Activated CD4-positive, alpha-beta memory T cell treated with anti-CD3 and anti-CD28 coated beads, Interleukin-2, amount 10 ng/mL, durations not matched to agents 7 days and 5 days (primary cell): ENCODE measurements at places on chromosomes 1 and 21. TPM values are rescaled to one million over a fixed set of nuclear protein-coding genes. Genes with fewer than 3 reads are reported as not detected.

DNA sequence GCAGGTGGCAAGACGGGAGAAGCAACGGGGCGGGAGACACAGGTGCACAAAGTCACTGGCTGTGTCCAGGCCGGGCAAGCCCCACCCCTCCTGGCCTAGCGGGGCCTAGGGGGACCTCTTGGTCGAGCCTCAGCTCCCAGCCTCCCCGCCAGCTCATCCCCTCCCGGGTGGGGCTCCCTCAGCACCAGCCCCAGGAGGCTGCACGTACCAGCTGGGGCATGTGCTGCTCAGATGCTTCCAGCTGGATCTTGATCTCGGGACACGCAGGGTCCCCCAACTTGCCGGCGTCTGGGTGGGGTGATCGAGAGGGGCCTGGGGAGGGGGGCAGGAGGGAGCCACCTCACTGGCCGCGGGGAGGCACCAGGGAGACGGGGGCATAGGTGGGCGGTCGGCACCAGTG, 71.4 kb downstream of the RAP1GAP start:
- no peak for DNase-seq

DNA sequence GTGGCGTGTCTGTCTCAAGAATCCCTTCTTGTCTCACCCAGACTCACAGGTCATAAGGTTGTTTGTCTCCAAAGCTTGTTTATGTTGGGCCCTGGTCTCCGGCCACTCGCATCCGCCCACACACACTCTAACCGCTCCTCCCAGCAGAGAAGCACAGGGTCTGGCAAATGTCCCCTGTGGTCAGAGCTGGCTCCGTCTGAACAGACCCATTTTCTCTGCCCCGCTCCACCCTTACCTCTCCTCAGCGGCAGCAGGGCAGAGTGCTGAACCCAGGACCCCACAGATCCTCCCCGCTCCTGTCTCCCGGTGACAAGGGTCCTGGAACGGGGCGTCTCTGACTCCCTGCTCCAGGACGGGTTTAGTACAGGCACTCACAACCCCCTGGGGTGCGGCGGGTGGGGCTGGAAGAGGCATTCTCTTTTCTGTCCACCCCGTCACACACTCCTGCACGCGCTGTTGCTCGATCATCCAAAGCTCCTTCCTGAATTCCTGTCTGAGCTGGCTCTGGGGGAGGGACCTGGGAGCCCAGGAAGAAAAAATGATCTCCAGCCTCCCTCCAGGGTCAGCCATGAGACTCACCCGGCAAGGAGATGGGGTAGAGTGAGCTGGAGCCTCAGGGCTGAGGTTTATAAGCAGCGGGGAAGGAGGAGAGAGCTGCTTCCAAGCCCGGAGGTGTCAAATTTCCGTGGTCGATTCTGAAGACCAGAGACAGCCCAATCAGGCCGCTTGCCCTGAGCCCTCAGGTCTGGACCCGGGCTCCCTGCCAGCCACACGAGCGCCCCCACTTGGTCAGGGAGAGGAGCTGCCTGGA, at the start of gene S100A13:
TSS of gene S100A13 (minus strand) at position 602 of the 811 bp plus-strand sequence. CDS start 1,033 bp downstream, outside the sequence.
- DNase-seq: no peak

PCBP3 gene
- total RNA-seq: 3.9 TPM

S100A12 gene
- not detected for total RNA-seq

GRCh38 chr1:235648954-235649367, 623 bp downstream of the GNG4 start:
- peak; percentile 69 for DNase-seq

GRCh38 chr1:119713039-119713748, 1.5 kb downstream of the PHGDH start:
- DNase-seq: no peak

DNA sequence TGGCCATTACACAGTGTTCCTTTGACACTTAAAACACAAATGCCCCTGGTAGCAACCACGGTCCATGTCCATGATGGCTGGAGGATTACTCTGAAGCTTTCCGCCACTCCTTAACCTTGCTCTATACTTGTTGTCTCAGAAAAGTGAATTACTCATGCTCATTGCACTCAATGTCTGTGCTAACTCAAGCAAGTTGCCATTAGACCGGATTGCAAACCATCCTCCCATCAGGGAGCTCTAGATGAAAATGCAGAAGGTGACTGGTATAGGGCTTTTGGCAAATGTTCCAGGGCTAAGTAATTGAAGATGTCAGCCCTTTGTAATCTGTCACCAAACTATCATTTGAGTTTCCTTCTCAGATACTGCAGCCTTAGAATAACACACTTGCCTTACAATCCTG, 1288.3 kb upstream of the B3GALT2 start:
- DNase-seq: no peak

ASAP3 gene
- 0.63 TPM for total RNA-seq

FBXO44 gene
- total RNA-seq: 30.4 TPM

GRCh38 chr1:2239013-2239370, 10.9 kb downstream of the SKI start:
- no peak for DNase-seq

COL11A1 gene
- not detected for total RNA-seq

DNA sequence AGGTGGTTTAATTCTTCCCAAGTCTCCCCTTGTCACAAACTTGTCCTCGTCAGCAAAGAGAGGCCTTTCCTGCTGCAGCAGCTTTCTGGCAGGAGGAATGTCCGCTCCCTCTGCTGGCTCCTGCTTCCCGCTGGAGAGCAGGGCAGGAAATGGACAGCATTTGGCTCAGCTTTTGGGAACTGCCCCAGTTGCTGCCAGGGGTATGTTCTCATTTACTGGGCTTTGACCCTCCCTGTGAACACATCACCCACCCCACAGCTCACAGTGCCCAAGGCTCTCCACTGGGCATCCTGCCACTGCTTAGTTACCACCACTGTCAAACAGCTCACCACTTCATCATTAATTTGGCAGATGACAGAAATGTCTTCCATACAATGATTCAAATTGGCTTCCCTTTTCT, 75.4 kb downstream of the MRPL37 start:
- no peak for DNase-seq

GRCh38 chr1:155242805-155243358, 12.4 kb downstream of the ENTREP3 start:
- no peak for DNase-seq

- no peak for DNase-seq
Observed at GRCh38 chr1:201386208-201386607, 8.7 kb upstream of the TNNT2 start.

- no peak for DNase-seq
Observed at GRCh38 chr1:205962821-205963221, 19.6 kb upstream of the SLC26A9 start.

TRNP1 gene
- total RNA-seq: not detected

DNA sequence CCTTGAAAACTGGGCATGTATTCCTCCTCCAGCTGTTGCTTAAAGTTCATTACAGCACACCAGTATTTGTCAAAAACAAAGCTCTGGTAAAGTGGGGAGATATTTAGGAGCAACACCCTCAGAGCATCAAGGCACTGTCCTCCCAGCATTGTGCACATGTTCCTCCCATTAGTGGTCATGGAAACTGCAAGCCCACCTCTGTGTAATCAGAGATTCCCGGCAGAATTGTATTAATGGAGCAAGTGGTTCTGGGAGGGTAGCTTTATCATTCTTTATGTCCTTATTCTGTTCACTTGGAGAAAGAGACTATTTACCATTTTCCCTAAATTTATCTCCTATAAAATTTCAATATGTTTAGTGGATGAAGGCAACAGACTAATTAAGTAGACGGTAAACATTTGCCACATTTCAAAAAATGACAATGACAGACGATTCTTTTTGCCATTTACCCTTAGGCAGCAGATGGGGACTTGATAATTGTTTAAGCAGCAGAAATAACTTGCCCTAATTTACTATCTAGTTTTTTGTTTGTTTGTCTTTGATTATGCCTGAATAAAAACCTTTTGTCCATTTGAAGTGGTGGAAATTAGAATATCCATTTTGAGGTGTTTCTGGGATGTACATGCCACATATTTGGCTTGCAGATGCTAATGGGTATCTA, 289.6 kb upstream of the ST6GALNAC5 start:
- DNase-seq: no peak

GRCh38 chr1:58439946-58440345, 106.6 kb downstream of the OMA1 start:
- DNase-seq: no peak

- no peak for DNase-seq
Observed at GRCh38 chr1:59261537-59261936, 35.4 kb upstream of the FGGY start.

- DNase-seq: no peak
Observed at GRCh38 chr1:246427611-246428010, 79.5 kb downstream of the SMYD3 start.

DNA sequence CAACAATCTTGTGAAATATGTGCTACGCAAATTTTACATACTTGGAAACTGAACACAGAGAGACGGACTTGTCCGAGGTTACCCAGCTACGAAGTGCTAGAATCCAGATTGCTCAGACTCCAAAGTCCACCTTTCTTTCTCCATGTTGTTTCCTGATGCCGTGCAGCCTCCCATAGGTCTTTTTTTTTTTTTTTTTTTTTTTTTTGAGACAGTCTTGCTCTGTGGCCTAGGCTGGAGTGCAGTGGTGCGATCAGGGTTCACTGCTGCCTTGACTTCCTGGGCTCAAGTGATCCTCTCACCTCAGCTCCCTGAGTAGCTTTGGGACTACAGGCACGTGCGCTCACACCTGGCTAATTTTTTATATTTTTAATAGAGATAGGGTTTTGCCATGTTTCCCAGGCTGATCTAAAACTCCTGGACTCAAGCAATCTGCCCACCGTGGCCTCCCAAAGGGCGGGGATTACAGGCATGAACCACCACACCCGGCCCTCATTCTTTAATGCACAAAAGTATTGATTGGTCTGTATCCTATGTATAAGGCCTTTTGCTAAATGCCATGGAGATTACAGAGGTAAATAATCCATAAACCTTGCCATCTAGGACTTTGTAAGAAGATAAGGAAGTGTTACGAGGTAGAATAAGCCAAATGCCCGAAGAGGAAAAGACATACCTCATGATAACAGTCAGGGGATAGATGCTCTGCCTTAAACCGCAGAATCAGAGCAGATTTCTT, 92.8 kb downstream of the C1orf21 start:
- DNase-seq: no peak

DNA sequence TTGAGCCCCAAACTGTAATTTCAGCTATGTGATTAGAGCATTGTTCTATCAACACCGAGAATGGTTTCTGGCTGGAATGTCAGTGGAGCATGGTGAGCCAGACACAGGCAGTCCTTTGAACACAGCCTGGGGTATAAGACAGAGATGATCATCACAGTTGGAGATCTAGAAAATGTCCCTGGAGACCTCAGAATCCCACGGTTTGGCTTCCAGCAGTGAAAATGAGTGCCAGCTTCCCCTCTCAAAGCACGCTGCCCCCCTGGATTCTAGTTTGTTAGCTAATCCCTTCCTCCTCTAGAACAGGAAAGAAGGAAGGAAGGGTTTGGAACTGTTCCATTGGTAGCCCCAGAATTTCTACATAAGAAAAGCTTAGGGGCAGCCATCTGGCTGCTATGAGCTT, 59.9 kb upstream of the JAK1 start:
- DNase-seq: no peak

GNG12 gene
- total RNA-seq: 0.05 TPM

SELP gene
- 0.83 TPM for total RNA-seq

TMPRSS3 gene
- 24.6 TPM for total RNA-seq

- DNase-seq: no peak
Observed at GRCh38 chr1:186662752-186663151, 17.5 kb downstream of the PTGS2 start.
